ENCODE measurements at places on chromosomes 2 and 18.

DNA sequence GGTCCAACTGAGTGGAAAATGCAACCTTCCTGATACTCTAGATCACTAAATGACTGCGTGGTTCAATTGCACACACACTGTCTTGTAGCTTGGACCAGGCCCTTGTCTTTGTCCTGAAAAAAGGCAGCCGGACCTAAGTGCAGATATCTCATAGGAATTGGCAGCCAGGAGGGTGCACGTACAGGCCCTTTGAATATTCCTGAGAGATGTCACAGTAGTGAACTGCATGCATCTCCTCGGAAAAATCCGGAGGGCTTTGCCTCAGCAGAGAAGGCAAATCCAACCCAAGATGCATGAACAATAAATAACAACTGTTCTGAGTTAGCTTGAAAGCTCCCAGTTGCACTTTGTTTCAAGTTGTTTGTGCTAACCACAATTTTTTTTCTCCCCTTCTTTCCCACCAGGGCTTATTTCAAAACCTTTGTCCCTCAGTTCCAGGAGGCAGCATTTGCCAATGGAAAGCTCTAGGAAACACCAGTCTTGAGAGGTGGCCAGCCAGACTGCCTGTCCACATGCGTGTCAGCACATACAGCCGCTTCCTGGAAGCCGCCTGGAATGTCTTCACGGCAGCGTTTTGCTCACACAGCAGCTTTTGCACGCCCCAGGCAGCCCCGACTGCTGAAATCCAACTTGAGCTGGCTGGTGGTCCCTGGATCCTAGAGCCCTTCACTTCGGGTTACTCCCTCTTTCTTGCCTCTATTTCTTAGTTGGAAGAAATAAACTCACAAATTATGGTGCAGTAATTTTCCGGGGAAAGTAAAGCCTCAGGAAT, 54.4 kb upstream of the FOSL2 start:
- H3K4me3 ChIP-seq = no peak overlapping the region
- H3K27me3 ChIP-seq = no peaks in the 10 kb centered on the region
- peak; percentile 90 for DNase-seq
- H3K36me3 ChIP-seq = no peaks in the 10 kb centered on the region

- H3K4me1 ChIP-seq = no peaks in the 10 kb centered on the region
- no peaks in the 10 kb centered on the region for H3K36me3 ChIP-seq
- H3K27me3 ChIP-seq = no peaks in the 10 kb centered on the region
These were observed 238.8 kb downstream of the MBD5 start for GRCh38 chr2:148259674-148260073.

GRCh38 chr2:1219901-1220573, 193.2 kb upstream of the TPO start:
- H3K4me1 ChIP-seq = no peaks in the 10 kb centered on the region
- no peak for DNase-seq
- no peaks in the 10 kb centered on the region for H3K27me3 ChIP-seq
- no peak overlapping the region for H3K27ac ChIP-seq

- no peak overlapping the region for H3K4me3 ChIP-seq
- H3K27me3 ChIP-seq = no peaks in the 10 kb centered on the region
- no peak for DNase-seq
- no peaks in the 10 kb centered on the region for H3K4me1 ChIP-seq
- no peaks in the 10 kb centered on the region for H3K36me3 ChIP-seq
These were observed 67.4 kb downstream of the SLC9A2 start for GRCh38 chr2:102686479-102687439.

DNA sequence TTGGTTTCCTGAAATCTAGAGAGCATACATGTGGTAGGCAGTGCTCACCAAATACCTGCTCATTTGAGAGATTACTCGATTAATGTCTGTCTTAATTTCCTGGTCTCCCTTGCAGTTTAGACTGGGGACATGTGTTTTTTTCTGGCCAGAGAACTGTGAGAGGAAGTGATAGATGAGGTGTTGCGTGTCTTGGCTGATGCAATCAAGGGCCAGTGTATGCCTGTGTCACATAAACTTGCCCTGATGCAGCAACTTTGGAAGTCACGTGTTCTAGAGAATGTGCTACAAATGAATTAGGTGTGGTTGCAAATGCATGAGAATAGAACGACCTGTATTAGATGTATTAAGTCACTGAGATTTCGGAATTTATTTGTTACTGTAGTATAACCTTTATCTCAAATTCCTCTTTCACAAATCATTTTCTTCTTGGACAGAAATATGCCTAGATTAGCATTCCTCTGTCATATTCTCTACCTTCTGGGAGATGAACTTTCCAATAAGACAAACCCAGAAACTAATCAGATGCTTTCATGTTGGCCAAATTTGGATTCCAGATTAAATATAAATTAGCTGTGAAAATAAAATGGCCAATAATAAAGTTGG, 9.9 kb upstream of the IL1A start:
- peak overlapping the region; percentile 71 for H3K27ac ChIP-seq
- no peak overlapping the region for H3K4me3 ChIP-seq
- no peaks in the 10 kb centered on the region for H3K4me1 ChIP-seq
- peak; percentile 63 for DNase-seq

DNA sequence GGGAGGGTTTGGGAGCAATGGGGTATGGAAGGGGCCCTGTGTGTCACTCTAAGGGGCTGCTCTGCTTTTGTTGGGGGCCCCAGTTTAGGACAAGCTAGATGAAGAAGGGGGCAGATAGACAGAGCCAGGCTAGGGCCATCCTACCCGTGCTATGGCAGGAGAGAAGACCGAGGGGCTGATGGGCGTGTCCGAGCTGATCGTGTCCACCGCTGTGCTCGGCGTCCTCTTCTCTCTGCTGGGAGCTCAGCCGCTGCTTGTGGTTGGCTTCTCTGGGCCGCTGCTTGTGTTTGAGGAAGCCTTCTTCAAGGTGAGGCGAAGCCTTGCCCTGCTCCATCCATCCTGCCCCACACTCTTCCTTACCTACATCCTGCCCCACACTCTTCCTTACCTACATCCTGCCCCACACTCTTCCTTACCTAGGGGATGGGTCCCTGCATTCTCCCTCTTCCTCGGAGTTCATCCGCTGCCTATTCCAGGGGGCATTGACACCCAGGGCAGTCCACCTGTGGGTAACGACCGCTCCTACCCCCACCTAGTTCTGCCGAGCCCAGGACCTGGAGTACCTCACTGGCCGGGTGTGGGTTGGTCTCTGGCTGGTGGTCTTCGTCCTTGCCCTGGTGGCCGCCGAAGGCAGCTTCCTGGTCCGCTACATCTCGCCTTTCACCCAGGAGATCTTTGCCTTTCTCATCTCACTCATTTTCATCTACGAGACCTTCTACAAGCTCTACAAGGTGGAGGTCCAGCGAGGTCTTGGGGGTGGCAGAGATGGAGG, 8.9 kb downstream of the SLC4A3 start:
- H3K36me3 ChIP-seq = no peaks in the 10 kb centered on the region
- no peaks in the 10 kb centered on the region for H3K27me3 ChIP-seq
- H3K4me3 ChIP-seq = no peak overlapping the region
- no peak for DNase-seq
- no peak overlapping the region for H3K27ac ChIP-seq

GRCh38 chr2:289362-290089, 1.6 kb upstream of the ALKAL2 start:
- H3K4me1 ChIP-seq = peaks cover 9% of the 10 kb centered on the region
- no peak overlapping the region for H3K27ac ChIP-seq
- peak; percentile 23 for DNase-seq
- peaks cover 61% of the 10 kb centered on the region for H3K27me3 ChIP-seq
- H3K36me3 ChIP-seq = no peaks in the 10 kb centered on the region

DNA sequence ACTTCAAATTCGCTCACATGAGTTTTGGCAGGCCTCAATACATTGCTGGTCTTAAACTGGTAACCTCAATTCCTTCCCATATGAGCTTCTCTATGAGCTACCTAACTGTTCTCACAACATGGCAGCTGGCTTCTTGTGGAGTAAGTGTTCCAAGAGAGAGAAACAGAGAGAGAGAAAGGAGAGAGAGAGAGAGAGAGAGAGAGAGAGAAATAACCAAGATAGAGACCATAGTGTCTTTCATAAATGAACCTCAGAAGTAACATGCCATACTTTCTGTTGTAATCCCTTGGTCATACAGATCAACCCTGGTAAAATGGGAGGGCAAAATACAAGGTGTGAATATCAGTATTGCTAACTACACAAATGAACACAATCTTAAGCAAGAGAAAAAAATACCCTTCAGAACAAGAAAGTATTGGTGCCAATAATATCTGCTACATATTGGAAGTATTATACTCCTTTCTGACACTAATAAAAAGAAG, 33.2 kb upstream of the UBE2E3 start:
- DNase-seq = no peak
- H3K27ac ChIP-seq = no peak overlapping the region
- no peaks in the 10 kb centered on the region for H3K4me1 ChIP-seq
- no peak overlapping the region for H3K4me3 ChIP-seq
- H3K27me3 ChIP-seq = no peaks in the 10 kb centered on the region

GRCh38 chr2:68740400-68740914, 5.8 kb downstream of the ARHGAP25 start:
- H3K4me3 ChIP-seq = no peak overlapping the region
- H3K27ac ChIP-seq = no peak overlapping the region
- no peaks in the 10 kb centered on the region for H3K27me3 ChIP-seq
- no peaks in the 10 kb centered on the region for H3K36me3 ChIP-seq

- H3K4me1 ChIP-seq = peaks cover 9% of the 10 kb centered on the region
- no peak overlapping the region for H3K4me3 ChIP-seq
- H3K27ac ChIP-seq = no peak overlapping the region
- DNase-seq = no peak
These were observed 17.7 kb upstream of the ARL5A start for GRCh38 chr2:151845884-151846283.

DNA sequence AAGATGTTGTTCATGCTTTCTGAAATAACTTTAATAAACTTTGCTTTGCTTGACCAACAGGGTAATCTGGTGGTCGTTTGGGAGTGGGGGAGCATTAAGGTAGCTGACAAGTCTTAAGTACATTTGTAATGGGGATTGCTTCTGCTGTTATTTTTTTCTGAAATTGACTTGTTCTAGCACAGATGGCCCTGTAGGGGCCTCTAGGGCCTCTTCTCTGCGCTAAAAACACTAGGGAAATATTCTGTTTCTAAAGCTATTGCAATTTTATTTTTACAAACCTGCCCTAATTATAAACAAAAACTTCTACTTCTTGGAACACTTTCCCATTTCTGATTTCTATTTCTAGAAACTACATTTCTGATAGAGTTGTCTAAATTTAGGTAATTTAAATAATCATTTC, 191.3 kb upstream of the KCNJ3 start:
- no peaks in the 10 kb centered on the region for H3K27me3 ChIP-seq
- H3K27ac ChIP-seq = no peak overlapping the region
- H3K36me3 ChIP-seq = no peaks in the 10 kb centered on the region
- H3K4me3 ChIP-seq = no peak overlapping the region
- no peaks in the 10 kb centered on the region for H3K4me1 ChIP-seq
- DNase-seq = no peak

DNA sequence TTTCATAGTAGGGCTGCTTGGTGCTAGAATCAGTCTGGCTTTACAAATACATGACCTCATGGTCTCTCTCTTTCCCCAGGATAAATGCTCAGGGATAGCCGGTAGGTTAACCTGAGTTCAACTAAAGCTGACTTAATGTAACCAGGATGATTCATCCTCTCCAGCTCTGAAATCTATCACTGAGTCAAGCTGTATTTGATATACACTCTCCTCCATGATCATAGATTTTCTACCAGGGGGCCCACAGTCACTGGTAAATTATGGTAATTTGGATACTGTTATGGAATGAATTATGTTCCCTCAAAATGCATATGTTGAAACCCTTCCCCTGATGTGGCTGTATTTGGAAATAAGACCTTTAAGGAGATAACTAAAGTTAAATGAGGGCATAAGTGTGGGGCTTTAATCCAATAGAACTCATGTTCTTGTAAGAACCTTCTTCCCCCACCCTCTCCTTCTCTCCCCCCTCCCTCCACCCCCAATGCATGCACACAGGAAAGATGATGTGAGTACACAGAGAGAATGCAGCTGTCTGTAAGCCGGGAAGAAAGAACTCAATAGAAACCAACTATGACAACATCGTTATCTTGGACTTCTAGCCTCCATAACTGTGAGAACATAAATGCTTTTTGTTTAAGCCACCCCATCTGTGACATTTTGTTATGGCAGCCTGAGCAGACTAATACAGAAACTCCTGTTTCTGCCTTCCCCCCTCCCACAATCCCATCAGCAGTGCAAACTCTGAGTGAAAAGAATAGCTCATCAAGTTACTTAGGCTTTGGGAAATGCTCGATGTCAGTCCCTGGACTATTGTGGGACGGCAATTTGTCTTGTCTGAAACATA, 134.9 kb upstream of the KYNU start:
- H3K27ac ChIP-seq = no peak overlapping the region
- DNase-seq = no peak
- H3K4me3 ChIP-seq = no peak overlapping the region
- no peaks in the 10 kb centered on the region for H3K4me1 ChIP-seq
- no peaks in the 10 kb centered on the region for H3K36me3 ChIP-seq
- H3K27me3 ChIP-seq = no peaks in the 10 kb centered on the region

- no peak for DNase-seq
- no peak overlapping the region for H3K4me3 ChIP-seq
- no peaks in the 10 kb centered on the region for H3K27me3 ChIP-seq
- peak overlapping the region; percentile 83 for H3K27ac ChIP-seq
These were observed 54.5 kb upstream of the AFF3 start for GRCh38 chr2:100196786-100197494.

GRCh38 chr2:215751200-215751910, 262.0 kb downstream of the MREG start:
- H3K27me3 ChIP-seq = no peaks in the 10 kb centered on the region
- H3K36me3 ChIP-seq = no peaks in the 10 kb centered on the region
- no peak overlapping the region for H3K4me3 ChIP-seq
- H3K4me1 ChIP-seq = no peaks in the 10 kb centered on the region
- no peak for DNase-seq

- H3K27me3 ChIP-seq = no peaks in the 10 kb centered on the region
- H3K36me3 ChIP-seq = no peaks in the 10 kb centered on the region
- no peak overlapping the region for H3K4me3 ChIP-seq
- no peak overlapping the region for H3K27ac ChIP-seq
These were observed 146.7 kb downstream of the MYO3B start for GRCh38 chr2:170324640-170325046.

DNA sequence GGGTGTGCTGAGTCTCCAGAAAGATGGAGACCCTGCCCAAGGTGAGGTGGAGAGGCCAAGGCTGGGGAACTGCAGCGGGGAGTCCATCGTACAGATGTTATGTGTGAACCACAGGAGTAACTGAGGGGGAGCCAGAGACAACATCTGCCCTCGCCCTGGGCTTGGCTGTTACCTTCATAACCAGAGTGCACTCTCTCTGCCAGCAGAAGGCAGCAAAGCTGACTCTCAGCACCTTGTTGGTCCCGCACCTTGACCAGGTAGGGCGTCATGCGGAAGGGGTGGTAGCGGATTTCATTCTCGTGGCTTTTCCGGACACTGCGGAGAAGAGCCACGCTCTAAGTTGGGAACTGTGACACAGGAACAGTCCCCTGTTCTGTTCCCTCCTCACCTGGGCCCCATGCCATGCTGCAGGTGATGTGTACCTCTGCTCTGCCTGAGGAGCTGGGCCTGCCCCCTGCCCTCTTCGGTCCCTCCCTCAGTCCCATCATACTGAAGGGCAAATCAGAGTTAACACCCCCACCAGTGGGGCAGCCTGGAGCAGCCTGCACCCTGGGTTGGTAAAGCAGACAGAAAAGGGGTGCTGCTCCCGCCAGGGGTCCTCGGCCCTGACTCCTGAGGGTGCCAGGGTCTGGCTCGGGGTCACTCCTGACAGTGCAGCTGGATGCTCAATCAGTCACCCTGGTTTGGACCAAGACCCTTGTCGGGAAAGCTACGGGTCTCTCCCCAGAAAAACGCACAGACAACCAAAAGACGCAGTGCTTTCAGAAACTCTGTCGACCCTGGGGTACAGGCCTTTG, 20.3 kb downstream of the PER2 start:
- no peaks in the 10 kb centered on the region for H3K27me3 ChIP-seq
- no peaks in the 10 kb centered on the region for H3K36me3 ChIP-seq
- no peak overlapping the region for H3K4me3 ChIP-seq
- no peak for DNase-seq
- peaks cover 6% of the 10 kb centered on the region for H3K4me1 ChIP-seq
